ENCODE measurements at places on chromosomes 4 and X. TPM values are rescaled to one million over a fixed set of nuclear protein-coding genes. Genes with fewer than 3 reads are reported as not detected.
A peak's percentile ranks its signal among the peaks of the same experiment; 100 is the strongest.

DNA sequence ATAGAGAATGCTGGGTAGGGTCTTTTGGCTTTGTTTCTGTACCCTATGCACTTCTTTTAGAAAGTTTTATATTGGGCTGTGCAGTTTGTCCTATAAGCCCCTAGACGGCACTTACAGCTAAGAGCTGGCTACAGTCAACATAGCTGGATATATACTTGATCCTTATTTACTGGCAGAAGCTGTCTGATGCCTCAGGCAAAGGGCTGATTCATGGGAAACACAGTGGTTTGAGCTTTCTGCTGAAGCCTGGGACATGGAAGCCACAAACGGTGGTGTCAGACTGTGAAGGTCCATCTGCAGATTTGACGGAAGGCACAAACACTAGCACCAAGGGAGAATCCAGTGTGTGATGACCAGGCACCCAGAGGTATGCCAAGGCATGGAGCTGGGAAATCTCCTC lies 608.4 kb downstream of the ANKRD50 start:
- no peak for DNase-seq

Gene IGFBP7
- total RNA-seq: 951 TPM

Gene PTPN13
- 42.7 TPM for total RNA-seq

DNA sequence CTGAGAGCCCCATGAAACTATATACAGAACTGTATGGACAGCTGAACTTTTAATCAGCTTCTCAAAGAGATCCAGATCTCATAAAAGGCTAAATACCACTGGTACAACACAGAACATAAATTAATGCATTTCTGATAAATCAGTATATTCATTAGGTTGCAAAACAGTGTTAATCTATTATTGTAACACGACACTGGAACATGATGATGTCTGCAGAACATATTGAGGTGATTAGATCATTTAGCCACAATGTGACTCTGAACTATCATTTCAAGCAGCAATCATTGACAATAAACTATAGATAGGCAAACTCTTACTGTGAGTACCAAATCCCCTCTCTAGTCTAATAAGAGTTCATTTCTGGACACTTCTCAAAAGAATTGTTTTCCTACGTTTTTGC lies 50.3 kb downstream of the GASK1B start:
- DNase-seq: peak; percentile 38

- peak; percentile 14 for DNase-seq
Observed at GRCh38 chr4:41939016-41939626, 3.9 kb downstream of the TMEM33 start.

DNA sequence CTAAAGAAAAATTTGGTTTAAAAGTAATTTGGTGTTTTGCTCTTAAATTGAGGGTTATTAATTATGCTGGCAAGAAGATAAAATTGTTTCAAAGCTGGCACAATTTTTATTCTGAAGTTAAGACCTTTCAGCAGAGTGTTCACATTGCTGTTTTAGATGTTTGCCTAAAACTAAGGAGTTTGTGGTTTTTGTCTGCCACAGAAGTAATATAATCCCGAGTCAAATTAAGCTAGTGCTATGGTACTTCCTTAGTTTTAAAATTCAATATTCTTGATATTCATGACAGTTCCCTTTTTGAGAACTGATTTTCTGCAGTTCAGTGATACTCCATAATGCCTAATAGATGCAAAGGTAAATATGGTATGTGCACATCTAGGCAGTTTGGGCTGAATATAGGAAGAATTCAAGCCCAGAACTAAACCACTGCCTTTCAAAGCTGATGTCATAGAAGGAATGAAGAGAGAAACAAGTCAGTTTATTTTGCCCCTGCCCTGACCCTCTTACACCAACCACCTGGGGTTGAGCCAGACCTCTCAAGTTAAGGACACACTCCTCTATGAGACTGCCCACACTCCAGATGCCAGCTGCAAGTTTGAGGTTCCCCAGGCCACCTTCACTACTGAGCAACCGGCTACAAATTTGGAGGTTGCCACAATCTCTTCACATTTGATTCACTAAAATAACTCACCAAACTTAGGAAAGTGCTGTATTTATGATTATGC lies 32.1 kb upstream of the VEGFC start:
- no peak for DNase-seq

Gene TRPC3
- total RNA-seq: 0.22 TPM

Gene ASB12
- not detected for total RNA-seq

DNA sequence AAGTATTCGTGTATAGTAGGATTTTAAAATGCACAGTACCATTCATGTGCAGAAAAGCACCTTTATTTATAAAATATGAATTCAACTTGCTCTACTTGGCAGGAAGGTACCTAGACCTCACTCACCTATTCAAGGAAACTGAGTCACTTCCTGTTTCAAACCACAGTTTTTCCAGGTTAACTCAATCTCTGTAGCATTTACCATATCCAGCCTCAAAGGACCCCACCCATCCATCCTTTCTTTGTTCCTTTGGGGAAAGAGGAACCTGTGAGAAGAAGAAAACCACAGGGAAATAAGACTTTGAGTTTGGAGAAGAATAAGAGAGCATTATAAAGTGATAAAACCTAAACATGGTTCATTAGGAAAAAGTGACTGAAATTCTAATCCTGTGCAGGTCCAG lies 250.7 kb downstream of the CBR4 start:
- no peak for DNase-seq

Gene CFP
- 1.4 TPM for total RNA-seq

Gene TREX2
- total RNA-seq: 0.76 TPM

Gene C4orf50
- not detected for total RNA-seq

Gene GAGE12E
- total RNA-seq: not detected

GRCh38 chr4:89177807-89178206 lies 66.5 kb downstream of the TIGD2 start:
- DNase-seq: peak; percentile 15
